Effector memory CD4-positive, alpha-beta T cell (primary cell): ENCODE measurements at places on chromosomes 13 and 19.

DNA sequence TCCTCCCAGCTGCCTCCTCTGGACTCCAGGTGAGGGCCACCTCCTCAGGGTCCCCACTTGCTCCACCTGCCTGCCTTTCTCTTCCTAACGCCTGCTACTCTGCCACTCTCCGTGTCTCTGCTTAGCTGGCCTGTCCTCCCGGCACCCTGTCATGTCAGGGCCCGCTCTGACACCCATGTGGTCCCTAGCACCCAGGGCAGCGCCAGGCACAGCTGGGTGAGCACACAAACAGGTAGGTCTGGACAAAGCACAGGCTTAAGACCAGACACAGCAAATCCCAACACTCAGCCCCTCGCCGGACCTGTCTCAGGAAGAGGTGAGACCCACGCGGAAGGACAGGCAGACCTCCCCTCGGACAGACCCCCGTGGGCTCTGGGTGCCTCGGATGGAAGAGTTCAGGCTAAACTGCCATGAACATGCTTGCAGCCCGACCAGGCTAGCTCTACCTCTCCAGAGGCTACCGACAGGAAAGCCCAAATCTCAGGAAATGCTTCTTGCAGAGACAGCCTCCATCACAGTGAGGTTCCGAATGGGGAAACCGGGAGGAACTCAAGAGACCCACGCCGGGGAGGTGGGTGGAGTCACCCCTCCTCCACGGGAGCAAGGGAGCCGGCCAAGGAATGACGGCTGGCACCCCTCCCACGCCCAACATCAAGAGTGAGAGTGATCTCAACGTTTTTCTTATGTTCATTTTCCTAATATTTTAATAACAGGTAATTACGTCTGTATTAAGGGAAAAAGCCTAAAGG is 12.5 kb downstream of the ZNF787 start:
- no peak for DNase-seq

GRCh38 chr13:85412448-85412847 is 386.8 kb downstream of the SLITRK6 start:
- DNase-seq: no peak

GRCh38 chr19:1765904-1766799 is 12.8 kb downstream of the ONECUT3 start:
- no peak for DNase-seq

GRCh38 chr13:98765996-98766519 is 13.6 kb upstream of the SLC15A1 start:
- DNase-seq: no peak

DNA sequence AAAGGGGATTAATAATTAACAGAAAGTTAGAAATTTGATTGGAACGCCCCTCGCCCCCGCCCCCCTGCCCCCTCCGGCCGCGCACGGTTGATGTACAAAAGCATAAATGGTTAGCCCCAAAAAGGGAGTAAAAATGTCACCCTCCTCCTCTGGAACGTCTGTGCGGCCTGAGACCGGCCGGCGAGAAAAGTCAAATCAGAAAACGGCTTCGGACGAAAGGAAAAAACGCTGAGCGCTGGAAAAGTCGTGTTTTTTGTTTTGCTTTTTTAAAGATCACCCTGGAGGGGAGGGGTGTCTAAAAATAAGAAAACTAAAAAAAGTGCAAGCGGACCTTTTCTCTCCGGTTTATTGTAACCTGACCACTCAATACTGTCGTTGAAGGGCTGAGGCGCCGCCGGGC is 13.2 kb downstream of the MEX3D start:
- no peak for DNase-seq

GRCh38 chr19:18723871-18724377 is 40.4 kb downstream of the CRTC1 start:
- no peak for DNase-seq

GRCh38 chr13:108323031-108323430 is 53.5 kb downstream of the TNFSF13B start:
- no peak for DNase-seq

DNA sequence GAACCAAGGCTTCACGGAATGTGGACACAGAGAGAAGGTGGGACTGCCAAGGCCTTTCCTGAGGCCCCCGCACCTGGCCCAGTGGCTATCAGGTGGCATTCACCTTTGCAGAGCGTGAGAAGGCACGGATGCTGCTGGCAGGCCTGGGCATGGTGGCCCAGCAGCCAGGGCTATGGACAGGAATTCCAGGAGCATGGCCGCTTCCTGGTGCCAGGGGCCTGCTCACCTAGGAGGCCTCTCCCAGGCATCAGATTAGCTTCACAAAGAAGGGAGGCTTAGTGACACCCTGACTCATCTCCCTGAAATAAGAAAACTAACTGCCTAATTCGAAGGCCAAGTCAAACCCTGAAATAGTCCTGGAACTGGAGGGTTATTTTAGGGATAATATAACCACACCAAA is 155.8 kb downstream of the TEX29 start:
- DNase-seq: no peak

- no peak for DNase-seq
These were observed 1251.9 kb upstream of the SLC10A2 start for GRCh38 chr13:104318121-104318520.

DNA sequence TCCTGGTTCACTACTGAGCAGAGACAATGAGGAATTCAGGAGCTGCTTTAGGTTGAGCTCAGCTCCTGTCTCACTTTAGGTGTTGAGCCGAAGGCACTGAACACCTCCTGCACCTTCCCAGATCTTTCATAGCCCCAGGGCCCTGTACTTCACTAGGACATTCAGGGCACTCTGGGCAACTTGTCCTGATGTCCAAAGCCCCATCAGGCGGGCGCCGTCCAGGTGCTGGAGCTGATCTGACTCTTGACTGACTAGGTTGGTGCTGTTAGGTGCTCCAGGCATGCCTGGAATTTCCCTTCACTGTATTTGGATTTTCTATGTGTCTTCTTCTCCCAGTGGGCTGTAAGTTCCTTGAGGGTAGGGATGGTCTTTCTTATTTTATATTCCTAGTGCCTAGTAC is 48.4 kb upstream of the CNMD start:
- DNase-seq: no peak

DNA sequence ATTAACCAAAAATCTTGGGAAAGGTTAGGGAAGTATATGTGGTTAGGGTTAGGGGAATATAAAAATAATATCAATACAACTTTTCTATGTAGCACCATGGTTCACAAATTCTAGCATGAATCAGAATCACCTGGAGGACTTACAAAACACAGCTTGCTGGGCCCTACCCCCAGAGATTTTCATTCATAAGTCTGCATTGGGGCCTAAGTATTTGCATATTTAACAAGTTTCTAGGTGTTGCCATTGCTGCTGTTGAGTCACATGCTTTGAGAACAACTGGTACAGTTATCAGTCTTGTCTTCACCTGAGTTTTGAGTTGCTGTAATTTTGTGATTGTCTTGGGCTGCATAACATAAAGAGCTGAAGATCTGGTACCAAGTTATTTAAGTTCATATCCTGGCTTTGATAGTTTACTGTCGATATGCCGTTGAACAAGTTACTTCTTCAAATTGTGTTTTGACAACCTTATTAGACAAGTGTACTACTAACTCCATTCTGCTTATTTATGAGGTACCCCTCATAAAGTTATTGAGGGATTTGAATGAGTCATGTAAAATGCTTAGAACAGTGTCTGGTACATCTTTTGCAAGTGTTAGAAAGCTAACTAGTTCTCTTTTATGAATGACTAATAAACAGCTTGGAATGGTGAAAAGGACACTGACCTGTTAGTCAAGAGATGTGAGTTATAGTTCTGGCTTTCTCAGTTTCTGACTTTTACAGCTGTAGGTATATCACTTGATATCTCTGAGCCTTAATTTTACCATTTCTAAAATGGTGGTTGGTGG is 132.9 kb downstream of the PAN3 start:
- no peak for DNase-seq

DNA sequence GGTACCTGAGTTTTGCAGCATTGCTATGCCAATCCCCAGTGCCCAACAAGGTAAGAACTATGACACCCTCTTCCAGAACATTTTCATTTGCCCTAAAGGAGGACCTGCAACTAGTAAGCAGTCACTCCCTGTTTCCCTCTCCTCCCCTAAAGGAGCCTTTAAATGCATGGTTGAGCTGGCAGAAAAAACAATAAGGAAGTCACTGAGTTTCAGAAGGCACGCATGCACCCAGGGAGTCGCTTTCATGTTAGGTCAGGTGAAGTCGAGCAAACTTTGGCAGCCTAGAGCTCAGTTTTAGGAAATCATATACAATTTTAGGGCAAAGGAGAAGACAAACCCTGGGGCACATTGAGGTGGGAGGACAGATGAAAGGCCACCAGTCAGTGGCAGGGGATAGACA is 11.8 kb downstream of the NLRP11 start:
- DNase-seq: no peak

GRCh38 chr19:29583196-29583999 is 22.7 kb upstream of the POP4 start:
- no peak for DNase-seq

DNA sequence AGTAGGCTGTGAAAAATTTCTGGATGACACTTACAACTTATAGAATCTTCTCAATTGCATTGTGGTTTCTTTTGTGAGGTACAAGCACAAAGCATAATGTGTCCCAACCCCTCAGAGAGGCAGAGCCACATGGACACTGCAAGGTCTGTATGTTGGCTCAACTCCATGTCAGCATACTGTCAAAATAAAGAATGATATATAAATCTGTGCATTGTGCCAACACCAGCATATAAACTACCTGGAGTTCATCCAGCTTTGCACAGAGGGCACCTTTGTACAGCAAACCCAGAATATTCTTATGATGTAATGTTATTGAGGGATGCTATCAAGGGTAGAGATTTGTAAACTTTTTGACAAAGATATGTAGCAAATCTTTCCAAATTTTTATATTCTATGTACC is 1065.8 kb upstream of the MIR17HG start:
- no peak for DNase-seq

DNA sequence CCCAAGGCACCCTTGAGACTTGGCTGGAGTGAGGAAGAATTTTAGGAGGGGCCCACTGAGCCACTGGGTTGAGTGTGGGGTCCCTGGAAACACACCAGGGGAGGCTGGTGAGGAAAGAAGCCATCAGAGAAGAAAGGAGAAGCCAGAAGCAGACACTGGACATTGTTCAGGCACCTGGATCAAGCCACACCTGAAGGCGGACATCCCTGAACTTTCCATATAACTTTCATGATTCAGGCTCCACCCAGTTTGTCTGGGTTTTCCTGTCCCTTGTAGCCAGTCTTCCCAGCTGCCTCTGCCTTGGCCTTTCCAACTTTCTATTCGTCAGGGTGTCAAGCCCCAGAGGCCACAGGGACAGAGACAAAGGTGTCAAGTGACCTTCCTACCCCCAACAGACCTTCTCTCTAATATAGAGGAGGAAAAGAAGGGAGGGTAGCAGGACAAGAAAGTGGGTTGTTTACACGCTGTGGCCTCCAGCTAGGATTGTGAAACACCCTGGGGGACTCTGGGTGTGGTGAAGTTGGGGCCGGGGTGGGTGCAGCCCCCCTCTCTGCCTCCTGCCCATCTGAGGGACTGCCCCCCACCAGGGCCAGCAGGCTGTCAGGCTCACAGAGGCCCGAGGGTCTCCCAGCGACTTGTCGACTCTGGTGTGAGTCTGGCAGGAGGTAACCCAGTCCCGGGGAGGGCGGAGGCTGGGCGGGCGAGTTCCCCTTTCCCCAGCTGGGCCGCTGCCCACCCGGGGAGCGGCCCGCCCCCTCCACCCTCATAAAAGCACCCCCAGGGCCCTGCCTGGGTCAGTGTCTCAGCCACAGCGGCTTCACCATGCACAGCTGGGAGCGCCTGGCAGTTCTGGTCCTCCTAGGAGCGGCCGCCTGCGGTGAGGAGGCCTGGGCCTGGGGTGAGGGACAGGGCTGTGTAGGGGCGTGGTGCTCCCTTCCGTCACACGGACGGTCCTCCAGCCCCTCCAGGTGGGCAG is at the start of gene CFD:
Gene CFD (plus strand): TSS at position 797 of the 976 bp plus-strand sequence. CDS start 26 bp downstream, at position 823.
- DNase-seq: no peak

DNA sequence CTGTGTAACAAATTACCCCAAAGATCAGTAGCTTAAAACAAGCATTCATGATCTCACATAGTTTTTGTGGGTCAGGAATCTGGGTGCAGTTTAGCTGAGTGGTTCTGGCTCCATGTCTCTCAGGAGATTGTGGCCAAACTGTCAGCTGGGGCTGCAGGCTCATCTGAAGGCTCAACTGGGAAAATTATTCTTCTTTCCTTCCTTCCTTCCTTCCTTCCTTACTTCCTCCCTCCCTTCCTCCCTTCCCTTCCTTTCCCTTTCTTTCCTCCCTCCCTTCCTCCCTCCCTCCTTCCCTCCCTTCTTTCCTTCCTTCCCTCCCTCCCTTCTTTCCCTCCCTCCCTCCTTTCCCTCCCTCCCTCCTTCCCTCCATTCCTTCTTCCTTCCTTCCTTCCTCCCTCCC is 8.7 kb upstream of the RFX2 start:
- no peak for DNase-seq

GRCh38 chr13:94712287-94712811 is at the start of gene SOX21:
TSS of gene SOX21 (minus strand) at chr13:94712545. CDS start at chr13:94712049, 496 bp downstream.
- no peak for DNase-seq

- DNase-seq: no peak
These were observed 40.9 kb downstream of the MCF2L start for GRCh38 chr13:113009743-113010509.

GRCh38 chr13:95937714-95938320 is 115.4 kb downstream of the UGGT2 start:
- no peak for DNase-seq

GRCh38 chr19:21335721-21336120 is 6.5 kb upstream of the ZNF708 start:
- no peak for DNase-seq

DNA sequence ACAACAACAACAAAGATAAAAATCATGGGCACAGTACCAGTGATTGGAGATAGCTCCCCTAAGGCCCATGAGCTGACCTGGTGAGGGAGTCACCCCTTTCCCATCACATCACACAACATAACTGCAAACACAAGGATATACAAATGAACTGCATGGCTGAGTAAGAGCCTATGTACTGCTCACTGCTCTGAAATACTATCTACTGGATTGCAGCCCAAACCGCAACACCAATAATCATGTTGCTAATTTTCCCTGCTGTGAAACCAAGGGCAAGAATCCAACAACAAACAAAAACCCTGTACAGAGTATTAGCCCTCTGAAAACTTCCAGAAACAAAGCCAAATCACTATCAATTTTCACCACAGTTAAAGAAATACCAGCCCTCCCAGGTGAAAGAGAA is 1893.2 kb downstream of the PCDH9 start:
- no peak for DNase-seq

DNA sequence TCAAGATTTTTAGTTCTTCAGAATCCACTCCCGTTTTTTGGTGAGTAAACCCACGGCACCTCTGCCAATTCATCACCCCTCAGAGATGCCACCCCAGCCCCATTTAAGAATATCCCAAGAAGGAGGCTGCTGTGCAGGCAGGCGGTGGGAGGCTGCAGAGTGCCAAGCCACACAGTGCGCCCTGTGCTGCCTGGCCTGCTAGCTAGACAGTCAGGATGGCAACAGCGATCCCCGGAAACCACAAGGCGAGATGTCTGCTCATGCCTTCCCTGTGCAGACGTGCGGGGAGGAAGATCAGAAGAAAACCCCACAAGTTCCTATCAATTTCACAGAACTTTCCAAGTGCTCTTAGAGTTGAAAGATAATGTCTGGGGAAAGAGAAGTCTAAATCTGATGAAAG is 64.8 kb upstream of the GPR183 start:
- peak; percentile 59 for DNase-seq

DNA sequence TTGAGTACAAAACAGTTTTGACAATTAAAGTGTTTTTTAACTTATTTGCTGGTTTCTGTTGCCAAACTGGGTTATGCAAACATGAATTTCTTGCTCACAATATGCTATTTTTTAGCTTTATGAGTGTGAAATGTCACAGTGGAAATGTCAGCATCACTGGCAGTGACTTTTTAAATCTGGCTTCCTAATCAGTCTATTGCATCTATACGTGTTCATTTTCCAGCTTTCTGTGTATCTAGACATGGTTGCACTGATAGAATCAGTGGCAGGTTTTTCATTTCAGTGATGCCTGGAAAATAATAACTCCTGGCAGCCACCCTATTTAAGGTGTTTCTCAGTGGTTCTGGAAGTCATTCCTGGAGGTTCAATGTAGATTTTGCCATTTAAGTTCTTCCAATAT is 146.7 kb downstream of the SLITRK6 start:
- no peak for DNase-seq
